NCI-H1105 treated with DMSO at 0.1 percent for 48 hours (cell line): ENCODE measurements at places on chromosomes 1 and 21.
A peak's percentile ranks its signal among the peaks of the same experiment; 100 is the strongest.

DNA sequence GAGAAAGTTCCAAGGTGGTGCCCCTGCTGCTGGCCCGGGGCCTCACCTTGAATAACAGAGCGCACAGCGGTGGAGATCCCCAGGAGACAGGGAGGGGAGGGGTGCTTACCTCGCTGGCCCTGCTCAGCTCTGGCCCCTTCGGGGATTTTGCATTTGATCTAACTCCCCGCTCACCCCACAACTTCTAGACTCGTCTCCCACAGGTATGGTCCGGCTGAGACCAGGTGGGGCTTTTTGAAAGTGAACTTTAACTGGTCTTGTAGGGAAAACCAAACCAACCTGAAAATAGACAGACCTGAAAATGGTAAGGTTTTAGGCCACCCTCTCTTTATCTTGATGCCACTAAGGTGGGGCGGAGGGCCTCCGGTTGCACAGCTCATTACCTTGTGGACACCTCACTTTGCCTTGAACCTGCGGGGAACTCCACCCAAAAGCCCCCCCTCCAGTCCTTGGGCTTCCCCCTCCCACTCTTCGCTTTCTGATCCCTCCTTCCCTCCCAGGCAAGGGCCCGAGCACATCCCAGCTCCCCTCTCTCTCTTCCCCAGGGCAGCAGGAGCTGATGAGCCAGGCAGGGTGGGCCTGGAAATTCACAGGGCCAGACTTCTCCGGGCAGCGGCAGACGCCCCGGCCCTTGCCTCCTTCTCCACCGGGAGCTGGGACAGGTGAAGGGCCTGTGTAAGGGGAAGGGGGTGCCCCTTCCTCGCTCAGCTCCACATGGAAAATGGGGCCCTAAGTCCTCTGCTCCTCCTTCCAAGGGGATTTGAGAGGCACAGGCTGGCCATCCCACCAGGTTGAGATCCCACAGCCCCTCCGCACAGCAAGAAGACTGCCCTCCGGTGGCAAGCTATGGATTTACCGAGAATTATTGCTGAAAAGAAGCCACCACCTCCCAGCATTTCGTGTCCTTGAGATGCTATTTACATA, 16.1 kb downstream of the TNFRSF8 start:
- DNase-seq: peak; percentile 5

DNA sequence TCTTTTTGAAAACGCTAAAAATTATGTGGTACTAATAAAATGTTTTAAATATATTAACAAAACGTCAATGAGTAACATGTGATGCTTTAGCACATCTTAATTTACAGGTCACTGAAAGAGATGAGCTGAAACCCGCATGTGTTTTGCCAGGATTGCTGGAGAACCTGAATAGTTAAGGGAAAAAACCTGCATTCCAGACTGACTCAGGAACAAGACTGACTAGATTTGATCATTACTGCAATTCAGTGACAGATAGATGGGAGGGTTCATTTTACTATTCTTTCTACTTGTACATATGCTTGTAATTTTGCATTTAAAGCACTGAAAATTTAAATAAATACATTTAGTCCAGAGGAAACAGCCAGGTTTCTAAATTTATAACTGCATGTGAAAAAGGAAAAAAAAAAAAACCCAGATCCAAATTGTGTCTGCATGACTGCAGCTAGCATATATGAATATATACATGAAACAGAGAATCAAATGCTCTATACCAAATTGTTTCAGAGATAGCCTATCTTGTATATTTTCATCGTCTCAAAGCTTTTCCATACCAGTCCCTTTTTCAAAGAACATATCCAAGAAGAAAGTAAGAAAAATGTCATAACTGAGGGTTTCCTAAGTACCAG, 71.7 kb downstream of the APP start:
- no peak for DNase-seq

- no peak for DNase-seq
These were observed 17.4 kb downstream of the DYNLT5 start for GRCh38 chr1:66769512-66770229.

- DNase-seq: no peak
These were observed 15.7 kb upstream of the HUNK start for GRCh38 chr21:31857096-31857495.

- DNase-seq: no peak
These were observed 113.4 kb upstream of the SLC25A33 start for GRCh38 chr1:9425859-9426258.

DNA sequence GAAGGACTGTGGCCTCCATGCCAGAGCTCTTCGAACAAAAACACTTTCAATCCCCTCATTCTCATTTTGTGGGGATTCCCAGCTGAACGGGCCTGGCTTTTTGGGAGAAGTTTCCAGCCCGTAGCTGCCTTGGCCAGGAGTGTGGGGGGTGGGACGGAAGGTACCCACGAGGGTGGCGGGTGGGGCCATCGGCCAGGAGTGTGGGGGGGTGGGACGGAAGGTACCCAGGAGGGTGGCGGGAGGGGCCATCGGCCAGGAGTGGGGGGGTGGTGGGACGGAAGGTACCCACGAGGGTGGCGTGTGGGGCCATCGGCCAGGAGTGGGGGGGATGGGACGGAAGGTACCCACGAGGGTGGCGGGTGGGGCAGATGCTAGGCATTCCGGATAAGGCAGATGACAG, 71.7 kb upstream of the ZBTB18 start:
- DNase-seq: no peak

- no peak for DNase-seq
These were observed 25.9 kb upstream of the NID1 start for GRCh38 chr1:236090741-236091147.

DNA sequence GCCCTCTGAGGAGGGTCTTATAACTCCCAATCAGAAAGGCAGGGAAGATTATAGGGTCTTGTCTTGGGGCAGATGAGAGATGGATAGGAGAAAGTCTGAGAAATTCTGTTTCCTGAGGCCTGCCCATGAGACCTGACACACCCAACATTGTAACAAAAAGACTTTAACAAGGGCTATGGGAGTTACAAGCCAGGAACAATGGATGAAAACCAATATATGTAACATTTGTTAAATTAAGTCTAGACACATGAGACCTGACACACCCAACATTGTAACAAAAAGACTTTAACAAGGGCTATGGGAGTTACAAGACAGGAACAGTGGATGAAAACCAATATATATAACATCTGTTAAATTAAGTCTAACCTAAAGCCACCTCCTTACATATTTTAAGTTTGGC, 21.8 kb downstream of the NRDC start:
- no peak for DNase-seq

DNA sequence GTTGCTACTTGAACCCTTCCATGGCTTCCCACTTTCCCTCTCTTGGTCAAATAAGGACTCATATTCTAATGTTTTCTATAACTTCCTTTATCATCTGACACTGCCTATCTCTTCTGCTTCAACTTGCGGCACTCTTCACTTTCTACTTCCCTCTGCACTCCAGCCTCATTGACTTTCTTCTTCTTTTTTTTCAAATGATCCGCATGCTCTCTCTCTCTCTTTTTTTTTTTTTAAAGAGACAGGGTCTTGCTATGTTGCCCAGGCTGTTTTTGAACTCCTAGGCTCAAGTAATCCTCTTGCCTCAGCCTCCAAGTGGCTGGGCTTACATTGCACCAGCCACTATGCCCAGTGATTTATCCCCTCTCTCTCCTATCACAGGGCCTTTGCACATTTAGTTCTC, 7.3 kb upstream of the IL10 start:
- no peak for DNase-seq

GRCh38 chr1:199226163-199226562, 587.3 kb downstream of the PTPRC start:
- no peak for DNase-seq

DNA sequence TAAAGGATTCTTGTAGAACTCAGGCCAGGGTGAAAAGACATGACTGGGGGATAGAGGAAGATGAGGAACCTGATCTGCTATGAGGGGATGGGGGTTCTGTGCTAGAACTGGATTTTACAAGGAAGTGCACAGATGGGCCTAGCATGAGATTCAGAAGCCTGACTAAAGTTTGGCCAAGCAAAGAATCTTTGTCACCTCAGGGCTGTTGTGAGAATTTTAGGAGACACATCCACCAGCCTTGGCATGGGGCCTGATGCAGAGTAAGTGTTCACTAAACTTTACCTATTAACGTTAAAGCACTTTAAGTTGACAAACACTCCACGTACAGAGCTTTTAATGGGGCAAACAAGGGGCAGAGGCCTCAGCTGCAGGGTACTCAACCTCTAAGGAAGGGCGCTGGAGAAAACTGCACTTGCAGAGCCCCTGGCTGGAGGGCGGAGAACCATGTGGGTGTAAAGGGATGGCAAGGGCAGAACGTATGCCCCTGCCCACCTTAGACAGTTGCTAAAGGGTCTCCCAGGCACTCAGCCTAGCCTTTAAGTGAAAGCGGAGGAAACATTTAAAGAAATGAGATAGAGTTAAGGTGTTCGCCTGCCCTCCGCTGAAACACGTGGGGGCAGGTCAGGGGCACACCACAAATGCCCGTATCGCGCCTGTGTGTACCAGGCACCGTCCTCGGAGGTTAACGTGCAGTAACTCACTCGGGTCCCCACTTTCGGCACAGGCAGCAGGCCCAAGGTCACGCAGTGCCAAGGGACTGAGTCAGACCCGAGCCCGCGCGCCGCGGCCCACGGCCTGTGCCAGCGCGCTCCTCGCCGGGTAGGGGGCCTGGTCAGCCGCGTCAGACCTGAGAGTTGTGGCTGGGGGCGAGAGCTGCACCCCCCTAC, 990 bp upstream of the MRPS6 start:
- DNase-seq: no peak

DNA sequence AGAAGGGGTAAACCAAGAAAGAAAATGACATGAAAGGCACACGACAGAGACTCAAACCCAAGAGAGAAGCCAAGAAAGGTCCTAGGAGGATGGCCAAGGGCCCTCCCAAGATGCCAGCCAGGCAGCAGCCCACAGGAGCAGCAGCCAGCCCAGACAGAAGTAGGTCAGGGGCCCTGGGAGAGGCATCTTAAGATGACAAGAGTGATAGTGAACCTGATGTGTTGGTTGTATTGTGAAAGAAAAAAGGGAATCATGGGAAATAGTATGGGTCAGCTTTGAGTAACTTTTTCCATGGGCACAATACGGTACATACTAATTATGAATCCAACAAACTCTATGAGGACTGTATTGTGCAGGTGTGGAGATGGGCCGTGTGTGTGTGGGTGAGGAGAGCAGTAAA, 3.3 kb downstream of the CCSAP start:
- DNase-seq: no peak

DNA sequence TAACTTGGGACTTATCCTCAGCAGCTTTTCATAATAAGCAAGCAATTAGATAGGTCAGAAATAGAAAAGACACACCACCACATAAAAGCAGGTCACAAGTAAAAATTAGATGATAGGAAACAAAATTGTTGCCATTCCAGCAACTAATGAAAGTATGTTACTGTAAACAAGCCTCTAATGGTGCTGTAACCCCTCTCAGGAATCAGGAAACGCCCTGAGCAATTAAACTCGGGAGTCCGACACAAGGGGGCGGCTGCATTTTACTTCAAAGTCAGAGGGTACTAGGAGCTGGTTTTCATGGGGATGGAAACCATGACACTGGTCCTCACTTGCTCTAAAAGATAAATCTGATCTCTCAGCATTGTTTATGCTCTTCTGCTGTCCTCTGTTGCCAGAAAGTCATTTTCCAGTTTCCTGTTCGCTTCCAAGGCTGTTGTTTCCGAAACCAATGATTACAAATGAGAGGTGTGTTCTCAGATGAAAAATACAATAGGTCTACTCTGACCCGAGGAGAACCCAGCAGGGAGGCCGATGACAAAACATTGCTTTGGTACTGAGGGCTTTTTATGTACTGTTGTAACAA, 93.4 kb downstream of the TGFBR3 start:
- DNase-seq: no peak

- no peak for DNase-seq
These were observed 91.1 kb upstream of the TLR5 start for GRCh38 chr1:223234170-223234514.

DNA sequence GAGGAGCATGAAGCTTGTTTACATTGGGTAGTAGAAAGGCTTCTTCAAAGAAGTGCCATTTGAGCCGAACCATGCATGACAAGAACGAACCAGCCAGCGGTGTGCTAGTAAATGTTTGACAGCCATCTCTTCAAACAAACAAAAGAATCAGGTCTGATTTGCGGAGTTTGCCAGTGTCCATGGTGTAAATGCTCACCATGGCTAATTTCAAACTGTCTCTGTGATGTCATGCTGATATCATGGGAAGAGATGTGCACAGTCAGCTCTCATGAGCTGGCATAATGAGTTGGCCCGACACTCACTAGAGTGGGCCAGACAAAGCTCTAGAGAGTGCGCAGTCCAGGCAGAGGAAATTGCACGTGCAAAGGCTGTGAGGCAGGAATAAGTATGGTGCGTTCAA, 101.1 kb downstream of the KAZN start:
- no peak for DNase-seq

- DNase-seq: no peak
These were observed 555.2 kb downstream of the OMA1 start for GRCh38 chr1:57991289-57991688.

DNA sequence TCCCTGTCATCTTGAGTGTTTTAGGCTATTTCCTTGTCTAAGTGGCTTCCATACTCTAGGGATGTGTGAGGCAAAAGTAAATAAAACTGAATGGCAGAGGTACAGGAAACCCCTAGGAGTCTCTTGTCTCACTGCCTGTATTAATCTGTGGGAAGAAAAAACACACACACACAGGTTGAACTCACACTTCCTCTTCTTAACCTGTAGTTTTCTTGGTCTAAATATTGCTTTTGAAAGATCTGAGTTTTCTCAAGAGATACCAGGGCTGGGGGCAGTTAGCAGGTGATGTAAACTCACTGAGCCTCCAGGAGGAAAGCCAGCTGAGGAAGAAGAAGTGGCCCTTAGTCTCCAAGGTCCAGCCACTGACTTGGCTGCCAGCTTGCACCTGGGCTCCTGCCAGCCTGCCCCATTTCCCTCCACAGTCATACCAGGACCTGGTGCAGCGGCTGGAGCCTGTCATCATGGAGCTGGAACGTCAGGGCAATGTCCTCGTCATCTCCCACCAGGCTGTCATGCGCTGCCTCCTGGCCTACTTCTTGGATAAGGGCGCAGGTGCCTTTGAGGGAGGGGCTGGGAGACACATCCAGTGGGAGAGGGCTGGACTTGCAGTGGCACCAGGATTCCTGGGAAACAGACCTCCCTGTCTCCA, 16.9 kb downstream of the PFKFB2 start:
- DNase-seq: no peak

- DNase-seq: no peak
These were observed 325.8 kb downstream of the KIF26B start for GRCh38 chr1:245480393-245481120.

- peak; percentile 85 for DNase-seq
These were observed 22.4 kb upstream of the ADGRB2 start for GRCh38 chr1:31786366-31787060.
